ENCODE measurements at places on chromosomes 12 and 14. TPM values are rescaled to one million over a fixed set of nuclear protein-coding genes. Genes with fewer than 3 reads are reported as not detected.

Gene CIDEB
- total RNA-seq: 11.0 TPM

Gene CLEC1A
- total RNA-seq: 37.5 TPM

Gene GALNT16
- under 0.01 TPM for total RNA-seq

Gene STON2
- total RNA-seq: 32.2 TPM

Gene FAM161B
- total RNA-seq: 6.3 TPM

Gene RTN1
- not detected for total RNA-seq

Gene CLEC4E
- not detected for total RNA-seq

All from placental epithelial cell (primary cell).